HFF-Myc (cell line): ENCODE measurements at places on chromosomes 12 and 14.

DNA sequence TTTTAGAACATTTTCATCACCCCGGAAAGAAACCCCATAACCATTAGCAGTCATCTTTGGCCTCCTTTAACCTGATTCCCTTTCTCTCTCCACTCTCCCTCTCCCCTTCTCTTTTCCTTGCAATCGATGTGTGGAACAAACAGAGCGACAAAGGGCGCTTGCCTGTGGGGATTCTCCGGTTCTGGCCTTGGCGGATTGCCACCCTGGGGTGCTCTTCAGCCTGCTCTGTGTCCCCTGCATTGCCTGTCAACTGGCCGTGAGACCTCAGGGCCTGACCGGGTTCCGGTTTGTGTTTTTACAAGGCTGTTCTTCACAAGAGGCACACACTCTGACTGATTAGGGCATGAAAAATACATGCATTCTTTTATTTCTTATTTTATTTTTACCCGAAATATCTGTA lies 27.8 kb downstream of the LRTM2 start:
- DNase-seq, result no peak

DNA sequence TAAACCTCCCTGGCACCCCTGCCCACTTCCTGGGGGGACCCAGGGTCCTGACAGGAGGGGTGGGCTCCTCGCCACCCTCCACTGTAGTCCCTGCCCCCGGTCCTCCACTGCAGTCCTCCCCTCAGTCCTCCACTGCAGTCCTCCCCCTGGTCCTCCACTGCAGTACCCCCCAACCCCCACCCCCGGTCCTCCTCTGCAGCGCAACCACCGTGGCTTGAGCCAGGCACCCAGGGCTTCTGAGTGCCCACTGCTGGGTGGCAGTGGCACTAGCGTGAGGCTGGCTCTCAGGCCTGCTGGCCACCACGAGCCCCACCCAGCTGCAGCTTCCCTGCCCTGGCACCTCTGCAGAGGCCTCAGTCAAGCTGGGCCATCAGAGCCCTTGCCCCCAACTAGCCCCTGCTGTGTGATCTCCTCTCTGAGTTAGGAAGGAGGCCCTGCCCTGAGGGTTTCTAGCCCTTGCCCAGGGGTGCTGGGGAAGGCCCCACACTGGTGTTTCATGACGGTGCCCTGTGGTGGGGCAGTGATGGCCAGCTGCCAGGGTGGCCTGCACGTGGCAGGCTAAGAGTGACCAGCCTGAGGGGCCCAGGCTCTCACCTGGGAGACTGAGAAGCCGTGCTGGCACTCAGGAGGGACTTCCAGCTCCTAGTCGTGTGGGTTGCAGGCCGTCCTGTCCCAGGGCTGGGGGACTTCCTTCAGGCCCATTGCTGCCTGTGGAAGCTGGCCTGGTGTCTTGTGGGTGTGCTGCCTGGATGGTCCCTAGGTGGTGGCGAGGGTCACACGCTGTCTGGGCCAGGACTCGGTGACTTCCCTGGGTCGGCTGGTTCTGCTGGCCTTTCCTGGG lies 9.7 kb downstream of the CEP170B start:
- no peak for DNase-seq

- no peak for DNase-seq
These were observed 76.4 kb upstream of the DICER1 start for GRCh38 chr14:95233702-95234241.

DNA sequence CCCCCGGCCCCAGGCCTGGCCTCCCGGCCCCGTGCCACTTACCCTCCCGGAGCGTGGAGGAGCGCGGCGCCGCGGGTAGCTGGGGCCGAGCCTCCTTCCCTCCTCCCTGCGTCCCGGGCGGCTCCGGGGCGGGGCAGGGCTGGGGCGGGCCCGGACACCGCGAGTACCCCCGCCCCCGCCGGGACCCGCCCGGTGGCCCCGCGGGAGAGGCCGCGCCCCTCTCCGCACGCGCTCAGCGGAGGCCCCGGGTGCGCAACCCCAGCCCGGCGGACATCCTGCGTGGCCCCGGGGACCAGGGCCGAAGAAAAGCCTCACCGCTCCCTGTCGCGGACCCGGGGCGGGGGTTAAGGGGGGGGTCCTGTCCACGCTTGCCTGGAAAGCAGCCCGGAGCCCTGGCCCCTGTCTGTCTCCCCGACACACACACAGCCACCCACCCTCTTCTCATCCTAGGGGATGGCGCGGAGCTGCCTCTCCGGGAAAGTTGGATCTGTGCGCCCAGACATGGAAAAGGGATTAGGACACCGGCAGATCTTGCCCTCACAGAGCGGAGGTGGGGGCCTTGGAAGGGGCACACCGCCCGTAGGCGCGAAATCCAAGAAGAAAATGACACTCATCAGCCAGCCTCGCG lies at the start of gene SYNE3:
SYNE3 (minus strand) TSS at position 97 of the 628 bp plus-strand sequence. CDS start 40,829 bp downstream, outside the sequence.
- DNase-seq, result no peak

GRCh38 chr12:84408936-84409335 lies 503.7 kb downstream of the SLC6A15 start:
- no peak for DNase-seq

- no peak for DNase-seq
These were observed 203.5 kb upstream of the RMST start for GRCh38 chr12:97259098-97259497.
